ENCODE measurements at places on chromosomes 13 and 19.

- no peak for DNase-seq
Observed at GRCh38 chr13:46759846-46760245, 37.1 kb downstream of the ESD start.

- DNase-seq = no peak
Observed at GRCh38 chr13:41568143-41568971, 111.0 kb downstream of the RGCC start.

- no peak for DNase-seq
Observed at GRCh38 chr13:21703846-21704245, 33.0 kb downstream of the FGF9 start.

GRCh38 chr13:44294876-44295275, 78.7 kb upstream of the SERP2 start:
- no peak for DNase-seq

DNA sequence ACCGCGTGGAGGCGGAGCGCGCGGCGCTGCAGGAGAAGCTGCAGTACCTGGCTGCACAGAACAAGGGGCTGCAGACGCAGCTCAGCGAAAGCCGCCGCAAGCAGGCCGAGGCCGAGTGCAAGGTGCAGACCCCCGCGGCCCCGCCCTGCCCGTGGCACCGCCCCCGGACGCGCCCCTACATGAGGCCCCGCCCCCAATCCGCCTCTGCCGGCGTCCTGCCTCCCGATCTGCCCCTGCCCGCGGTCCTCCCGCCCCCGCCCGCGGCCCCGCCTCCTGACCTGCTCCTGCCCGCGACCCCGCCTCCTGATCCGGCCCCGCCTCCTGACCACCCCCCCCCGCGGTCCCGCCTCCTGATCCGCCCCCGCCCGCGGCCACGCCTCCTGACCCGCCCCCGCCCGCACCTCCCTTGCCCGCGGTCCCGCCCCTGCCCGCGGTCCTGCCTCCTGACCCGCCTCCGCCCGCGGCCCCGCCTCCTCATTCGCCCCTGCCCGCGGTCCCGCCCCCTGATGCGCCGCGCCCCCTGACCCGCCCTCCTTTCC, 11.7 kb downstream of the PRR36 start:
- DNase-seq = peak; percentile 36

DNA sequence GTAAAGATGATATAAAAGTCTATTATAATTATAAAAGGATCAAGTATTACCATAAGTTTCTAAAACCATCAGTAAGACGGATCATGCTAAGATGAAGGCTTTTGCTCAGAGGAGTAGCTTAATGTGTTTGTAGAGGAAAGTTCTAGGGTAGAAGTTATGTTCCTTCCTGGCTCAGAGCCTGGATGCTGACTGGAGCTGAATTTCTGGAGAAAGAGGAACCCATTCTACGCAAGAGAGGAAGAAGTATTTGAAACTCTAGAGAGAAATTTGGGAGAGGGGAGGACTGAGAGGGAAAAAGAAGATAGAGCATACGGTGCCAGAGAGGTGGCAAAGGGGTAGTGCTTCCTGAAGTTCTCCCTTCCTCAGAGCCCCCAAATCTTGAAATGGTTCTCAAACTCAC, 51.4 kb upstream of the SGCG start:
- DNase-seq = no peak

DNA sequence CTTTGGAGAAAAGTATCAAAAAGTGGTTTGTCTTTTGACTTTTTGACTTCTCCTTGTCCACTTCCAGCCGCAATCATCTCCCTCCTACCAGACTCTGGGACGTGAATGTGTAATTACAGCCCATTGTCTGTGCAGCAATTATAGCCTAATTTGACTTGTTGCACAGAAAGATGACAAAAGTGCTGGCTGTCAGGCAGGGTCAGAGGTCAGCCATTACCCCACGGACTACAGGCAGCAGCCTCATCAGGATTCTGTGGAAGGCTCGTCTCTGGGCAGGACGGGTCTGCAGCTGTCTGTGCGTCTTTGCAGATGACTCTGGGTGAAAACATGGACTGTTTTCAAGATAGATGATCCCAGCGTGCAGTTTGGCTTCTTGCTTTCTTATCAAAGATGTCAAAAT, 102.2 kb upstream of the EDNRB start:
- DNase-seq = no peak

GRCh38 chr13:62710787-62711186, 1295.1 kb upstream of the PCDH20 start:
- no peak for DNase-seq

DNA sequence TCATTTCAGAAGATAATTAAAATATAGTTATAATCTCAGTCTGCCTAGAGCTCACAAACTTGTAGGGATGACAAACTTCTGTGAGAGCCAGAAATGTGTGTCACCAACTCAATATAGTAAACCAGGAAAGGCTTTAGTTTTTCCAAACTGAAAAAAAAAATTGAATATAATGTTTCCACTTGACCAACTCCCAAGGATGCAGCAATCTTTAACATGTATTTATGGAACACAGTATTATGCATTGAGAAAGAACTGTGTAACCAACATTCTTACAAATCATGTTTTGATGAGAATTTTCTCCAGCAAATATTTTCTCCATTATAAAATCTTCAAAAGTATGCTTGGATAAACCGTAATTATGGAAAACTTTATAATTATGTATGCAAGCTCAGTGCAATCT, 50.1 kb upstream of the KLF12 start:
- DNase-seq = no peak

DNA sequence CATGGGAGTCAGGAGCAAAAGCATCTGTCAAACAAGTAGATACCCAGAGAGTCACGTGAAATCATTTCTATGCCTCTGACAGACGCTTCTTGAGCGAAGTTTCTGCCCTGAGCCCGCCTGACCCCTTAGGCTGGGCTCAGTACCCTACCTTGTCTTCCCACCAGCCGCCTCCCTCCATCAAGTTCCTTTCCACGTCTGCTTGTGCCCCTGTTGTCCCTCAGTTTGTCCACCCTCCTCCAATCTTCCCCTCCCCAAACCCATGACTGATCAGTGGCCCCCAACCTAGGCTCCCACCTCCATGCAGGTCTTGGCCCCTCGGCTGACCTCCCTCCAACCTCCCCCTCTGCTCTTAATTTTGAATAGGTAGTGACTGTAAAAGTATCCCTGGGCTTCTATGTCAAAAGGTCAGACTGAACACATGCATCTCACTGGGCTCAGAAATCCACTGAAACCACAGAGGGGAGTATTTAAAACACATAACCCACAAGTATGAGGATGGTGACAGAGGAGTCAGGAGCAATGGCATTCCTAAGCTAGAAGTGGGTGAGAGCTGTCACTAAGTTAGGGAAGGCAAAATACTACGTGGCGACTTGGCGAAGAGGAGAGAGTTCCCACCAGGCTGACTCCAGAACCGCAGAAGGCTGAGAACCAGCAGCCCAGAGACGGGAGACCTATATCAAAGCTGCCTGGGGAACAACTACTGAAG, 1.7 kb upstream of the ZNF446 start:
- DNase-seq = peak; percentile 27

DNA sequence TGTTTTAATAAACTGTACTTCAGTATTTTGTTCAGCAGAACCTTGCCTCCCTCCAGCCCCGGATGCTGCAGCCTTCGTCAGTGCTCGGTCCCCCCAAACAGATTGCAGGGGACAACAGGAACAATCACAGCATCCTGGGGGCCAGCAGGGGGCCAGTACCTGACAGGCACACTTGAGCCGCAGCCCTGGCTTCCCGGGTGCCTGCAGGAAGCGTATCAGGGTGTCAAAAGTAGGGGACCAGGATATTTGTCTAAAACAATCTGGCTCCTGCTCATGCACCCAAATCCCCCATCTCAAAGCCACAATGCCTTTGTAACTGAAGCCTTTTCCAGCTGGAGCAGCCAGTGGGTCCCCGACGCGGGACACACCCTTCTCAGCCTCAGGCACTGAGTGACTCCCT, 167.5 kb upstream of the TSHZ3 start:
- DNase-seq = no peak

GRCh38 chr13:94309997-94310855, 169.3 kb downstream of the DCT start:
- DNase-seq = no peak

- DNase-seq = no peak
Observed at GRCh38 chr13:22108979-22109378, 438.1 kb downstream of the FGF9 start.

- no peak for DNase-seq
Observed at GRCh38 chr13:41418027-41418426, 39.3 kb upstream of the RGCC start.

DNA sequence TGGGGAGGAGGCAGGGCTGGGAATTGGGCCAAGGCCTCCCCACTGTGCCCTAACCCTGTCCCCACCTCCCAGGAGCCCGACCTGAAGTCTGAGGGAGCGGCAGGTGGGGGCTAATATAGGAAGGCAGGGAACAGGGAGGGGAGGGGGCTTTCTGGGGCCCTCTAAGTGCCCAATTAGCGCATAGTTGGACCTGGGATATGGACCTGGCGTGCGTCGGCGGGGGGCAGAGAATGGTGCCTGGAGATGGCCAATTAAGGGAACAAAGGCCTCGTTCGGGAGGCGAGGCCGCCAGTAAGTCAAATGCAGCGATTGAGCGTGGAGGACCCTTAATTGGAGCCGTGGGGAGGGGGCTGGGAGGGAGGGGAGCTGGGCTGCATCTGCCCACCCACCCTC, at the start of gene C19orf85:
TSS of gene C19orf85 (minus strand) at position 90 of the 393 bp plus-strand sequence. CDS start 197 bp downstream, outside the sequence.
- no peak for DNase-seq

DNA sequence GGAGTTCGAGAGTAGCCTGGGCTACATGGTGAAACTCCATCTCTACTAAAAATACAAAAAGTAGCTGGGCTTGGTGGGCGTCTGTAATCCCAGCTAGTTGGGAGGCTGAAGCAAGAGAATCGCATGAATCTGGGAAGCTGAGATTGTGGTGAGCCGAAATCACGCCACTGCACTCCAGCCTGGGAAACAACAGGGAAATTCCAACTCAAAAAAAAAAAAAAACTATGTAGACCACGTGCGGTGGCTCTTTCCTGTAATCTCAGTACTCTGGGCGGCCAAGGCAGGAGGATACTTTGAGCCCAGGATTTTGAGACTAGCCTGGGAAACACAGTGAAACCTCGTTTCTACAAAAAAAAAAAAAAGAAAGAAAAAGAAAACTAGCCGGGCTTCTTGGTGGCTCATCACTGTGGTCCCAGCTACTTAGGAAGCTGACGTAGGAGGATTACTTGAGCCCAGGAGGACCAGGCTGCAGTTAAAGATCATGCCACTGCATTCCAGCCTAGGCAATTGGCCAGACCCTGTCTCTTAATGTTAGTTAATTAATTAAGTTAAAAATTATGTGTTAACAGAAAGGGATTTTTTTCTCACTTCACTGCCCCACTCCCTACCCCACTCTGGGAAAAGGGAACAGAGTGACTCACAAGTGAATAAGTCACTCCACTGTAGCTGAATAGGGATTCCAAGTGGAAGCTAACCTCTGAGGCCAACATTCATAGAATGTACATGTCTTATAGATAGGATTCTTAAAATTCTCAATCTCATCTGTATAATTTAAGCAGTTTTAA, 2.2 kb downstream of the ZNF83 start:
- DNase-seq = no peak

DNA sequence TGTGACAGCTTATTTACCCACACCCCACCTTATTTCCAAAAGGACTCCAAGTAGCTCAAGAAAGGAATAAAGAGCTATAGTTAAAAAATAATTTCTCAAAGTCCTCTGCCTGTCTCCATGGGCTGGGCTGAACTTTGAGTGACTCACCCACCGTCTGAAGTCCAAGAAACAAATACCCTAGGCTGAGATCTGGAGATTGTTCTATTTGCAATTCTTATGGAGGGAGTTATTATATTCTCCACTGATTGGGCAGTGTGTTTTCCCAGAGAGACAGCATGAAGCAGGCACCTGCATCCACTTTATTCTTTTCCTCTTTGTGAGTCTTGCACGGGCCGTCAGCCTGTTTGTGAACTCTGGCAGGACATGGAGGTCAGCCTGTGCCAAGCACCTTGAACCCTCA, 63.2 kb downstream of the SHISA2 start:
- DNase-seq = no peak

GRCh38 chr13:50780201-50781015, 63.1 kb downstream of the DLEU7 start:
- DNase-seq = peak; percentile 42

DNA sequence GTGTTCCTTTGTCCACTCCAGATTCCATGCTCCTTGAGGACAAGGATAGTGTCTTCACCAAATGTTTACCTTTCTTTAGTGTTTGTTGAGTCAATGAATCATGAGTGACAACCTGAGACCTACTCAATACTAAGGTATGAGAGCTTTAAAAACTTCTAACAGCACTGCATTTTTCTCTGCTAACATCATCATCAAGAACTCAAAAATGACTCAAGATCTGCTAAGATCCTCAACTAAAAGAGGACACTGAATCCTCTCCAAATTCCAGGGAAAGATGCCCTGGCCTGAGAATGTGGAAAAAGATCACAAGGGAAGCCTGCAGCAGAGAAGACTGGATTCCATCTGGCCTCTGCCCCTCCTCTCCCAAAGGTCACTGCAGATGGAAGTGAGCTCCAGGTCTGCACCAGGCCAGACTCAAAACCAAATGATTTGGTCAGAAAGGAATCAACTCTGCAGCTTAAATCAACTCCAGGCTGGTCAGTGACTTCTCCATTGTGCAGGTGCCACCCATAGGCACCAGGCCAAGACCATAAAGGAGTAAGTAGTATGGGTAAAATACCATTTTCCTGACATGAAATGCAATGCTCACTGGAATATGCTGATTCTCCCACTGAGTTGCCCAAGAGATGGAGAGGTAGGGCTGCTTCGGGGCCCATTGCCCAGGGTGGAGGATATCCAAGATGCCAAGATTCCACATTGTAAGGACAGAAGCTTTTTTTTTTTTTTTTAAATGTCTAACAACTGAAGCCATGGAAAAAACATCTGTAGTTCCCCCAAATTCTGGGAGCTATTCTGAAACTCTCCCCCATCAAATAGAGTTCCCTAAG, 89.5 kb upstream of the DOCK9 start:
- no peak for DNase-seq

DNA sequence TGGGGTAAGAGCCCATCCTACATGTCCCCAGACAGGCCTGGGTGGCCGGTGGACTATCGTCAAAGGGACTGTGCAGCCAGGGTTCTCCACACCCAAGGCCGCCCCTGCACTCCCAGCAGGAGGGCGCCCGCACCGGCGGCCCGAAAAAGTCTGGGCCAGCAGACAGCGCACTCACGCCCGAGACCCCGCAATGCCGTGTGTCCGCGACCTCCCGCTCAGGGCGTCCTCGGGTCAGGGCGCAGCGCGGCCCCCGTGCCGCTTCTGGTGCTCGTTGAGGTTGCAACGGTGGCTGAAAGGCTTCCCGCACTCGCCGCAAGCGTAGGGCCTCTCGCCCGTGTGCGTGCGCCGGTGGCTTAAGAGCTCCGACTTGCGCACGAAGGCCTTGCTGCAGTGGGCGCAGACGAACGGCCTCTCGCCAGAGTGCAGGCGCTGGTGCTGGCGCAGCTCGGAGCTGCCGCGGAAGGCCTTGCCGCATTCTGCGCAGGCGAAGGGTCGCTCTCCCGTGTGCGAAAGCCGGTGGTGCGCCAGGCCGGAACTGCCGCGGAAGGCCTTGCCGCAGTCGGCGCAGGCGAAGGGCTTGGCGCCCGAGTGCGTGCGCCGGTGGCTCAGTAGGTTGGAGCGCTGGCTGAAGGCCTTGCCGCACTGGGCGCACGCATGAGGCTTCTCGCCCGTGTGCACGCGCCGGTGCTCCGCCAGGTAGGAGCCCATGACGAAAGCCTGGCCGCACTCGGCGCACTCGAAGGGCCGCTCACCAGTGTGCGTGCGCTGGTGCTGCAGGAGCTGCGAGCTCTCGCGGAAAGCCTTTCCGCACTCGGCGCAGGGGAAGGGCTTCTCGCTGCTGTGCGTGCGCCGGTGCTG, 2.8 kb upstream of the A1BG start:
- DNase-seq = no peak

GRCh38 chr19:10334588-10335351, 1.4 kb upstream of the RAVER1 start:
- no peak for DNase-seq

GRCh38 chr13:113863524-113864272, at the start of gene GAS6:
Gene GAS6 (minus strand): TSS chr13:113864076. CDS start chr13:113863920, 156 bp downstream.
- no peak for DNase-seq

All from OCI-M1 (cell line).